Stimulated activated CD4-positive, alpha-beta T cell treated with anti-CD3 and anti-CD28 coated beads, Interleukin-12 subunit alpha, Interleukin-12 subunit beta, amount 100 ng/mL, for 48 hours (primary cell): ENCODE measurements at places on chromosomes 1 and 21.

DNA sequence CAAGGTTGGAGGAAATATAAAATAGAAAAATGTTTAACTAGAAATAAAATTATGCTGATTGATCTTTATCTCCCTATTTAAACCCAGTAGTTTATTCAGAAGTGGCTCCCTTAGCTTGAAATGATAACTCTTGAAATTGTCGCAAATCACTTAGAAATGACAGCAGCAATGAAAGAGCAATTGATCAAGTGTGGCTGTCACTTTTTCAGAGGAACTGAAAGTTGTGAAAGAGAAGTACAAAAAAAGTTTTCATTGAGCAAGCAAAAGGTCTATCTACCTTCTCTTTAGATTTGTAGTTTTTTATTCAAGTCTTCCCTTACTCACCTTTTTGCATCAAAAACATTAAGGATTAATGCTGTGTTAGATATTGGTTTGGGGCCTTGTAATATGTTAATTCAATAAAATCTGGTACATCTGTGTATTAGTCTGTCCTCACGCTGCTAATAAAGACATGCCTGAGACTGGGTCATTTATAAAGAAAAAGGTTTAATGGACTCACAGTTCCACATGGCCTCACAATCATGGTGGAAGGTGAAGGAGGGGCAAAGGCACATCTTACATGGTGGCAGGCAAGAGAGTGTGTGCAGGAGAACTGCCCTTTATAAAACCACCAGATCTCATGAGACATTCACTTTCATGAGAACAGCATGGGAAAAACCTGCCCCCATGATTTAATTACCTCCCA lies 48.3 kb downstream of the LRRC8C start:
- no peak for DNase-seq

- DNase-seq = no peak
Measured at GRCh38 chr1:198638441-198638840, 399 bp upstream of the PTPRC start.

- no peak for DNase-seq
Measured at GRCh38 chr1:214467078-214467585, 84.3 kb downstream of the PTPN14 start.

GRCh38 chr1:9347095-9347850 lies 54.6 kb downstream of the SPSB1 start:
- DNase-seq = no peak

DNA sequence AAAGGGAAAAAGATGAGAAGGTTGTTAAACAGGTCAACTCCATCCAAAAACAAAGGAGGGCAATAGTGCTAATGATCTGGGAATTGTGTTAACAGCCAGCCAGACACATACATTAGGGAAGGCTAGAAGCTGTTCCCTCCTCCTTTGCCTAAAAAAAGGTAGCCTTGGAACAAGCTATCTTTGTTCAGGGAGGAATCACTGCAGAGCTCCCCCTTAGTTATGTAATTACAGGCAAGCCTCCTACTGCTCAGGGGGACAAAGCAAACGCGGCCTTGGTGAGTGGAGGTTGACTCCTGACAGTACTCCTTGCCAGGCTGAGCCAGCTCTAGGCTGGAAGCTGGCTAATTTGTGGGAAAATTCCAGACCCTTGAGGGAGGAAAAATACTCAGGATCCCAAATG lies 97.6 kb downstream of the VAV3 start:
- no peak for DNase-seq

DNA sequence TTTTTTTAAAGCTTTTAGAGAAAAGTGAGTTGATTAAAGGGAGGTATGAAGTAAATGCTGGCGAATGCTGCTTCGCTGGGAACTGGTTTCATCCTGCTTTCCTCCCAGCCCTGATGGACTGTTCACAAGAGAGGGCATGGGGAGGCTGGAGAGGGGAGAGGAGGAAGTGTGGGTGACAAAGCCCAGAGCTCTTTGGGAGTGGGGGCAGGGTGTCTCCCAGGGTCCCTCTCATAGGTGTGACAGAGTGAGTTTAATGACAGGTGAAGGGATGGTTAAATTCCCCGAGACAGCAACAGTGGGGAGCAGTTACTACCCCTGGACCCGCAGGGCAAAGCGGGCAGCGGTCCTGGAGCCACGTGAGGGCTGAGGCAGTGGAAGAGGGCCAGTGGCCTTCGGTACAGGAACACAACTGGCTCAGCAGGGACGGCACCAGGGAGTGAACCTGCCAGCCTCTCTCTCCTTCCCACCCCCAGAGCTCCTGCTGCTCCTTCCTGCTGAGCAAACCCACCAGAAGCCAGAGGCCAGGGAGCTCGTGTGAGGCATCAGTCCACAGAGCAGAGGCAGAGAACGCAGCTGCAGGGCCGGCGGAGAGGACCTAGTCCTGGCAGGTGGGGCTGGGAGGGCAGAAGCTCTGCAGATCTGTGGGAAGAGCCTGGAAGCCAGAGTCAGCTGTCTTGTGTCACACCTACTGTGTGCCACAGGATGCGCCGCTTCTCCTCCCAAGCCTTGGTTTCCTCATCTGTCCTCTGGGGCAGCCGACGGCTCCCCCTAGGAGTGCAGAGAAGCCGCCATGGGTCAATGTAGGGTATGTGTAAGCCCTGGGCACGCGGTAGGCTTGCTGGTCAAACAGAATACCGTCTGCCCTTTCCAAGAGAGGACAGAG lies 20.9 kb upstream of the LRP8 start:
- DNase-seq = no peak

GRCh38 chr21:21921410-21922232 lies 923.4 kb downstream of the NCAM2 start:
- no peak for DNase-seq

GRCh38 chr1:36023098-36023769 lies 60.7 kb upstream of the TEKT2 start:
- no peak for DNase-seq

DNA sequence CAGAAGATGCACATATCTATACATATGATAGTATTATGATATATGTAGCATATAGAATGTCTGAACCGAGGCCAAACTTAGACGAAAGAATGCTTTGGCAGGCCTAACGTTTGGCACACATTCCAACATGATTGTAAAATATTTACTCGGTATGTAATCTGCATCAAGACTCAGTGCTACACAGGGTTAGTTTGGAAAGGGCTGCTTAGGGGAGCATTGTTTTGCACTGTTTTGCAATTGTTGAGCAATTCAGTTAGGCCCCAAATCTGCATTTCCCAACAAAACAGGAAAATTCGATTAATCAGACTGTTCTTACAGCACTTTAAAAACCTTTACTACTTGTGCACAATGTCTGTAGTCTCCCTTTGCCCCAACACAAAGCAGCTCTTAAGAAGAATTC lies 216.0 kb upstream of the NEGR1 start:
- no peak for DNase-seq

- DNase-seq = no peak
Measured at GRCh38 chr21:37683396-37684114, 232.7 kb downstream of the KCNJ6 start.

DNA sequence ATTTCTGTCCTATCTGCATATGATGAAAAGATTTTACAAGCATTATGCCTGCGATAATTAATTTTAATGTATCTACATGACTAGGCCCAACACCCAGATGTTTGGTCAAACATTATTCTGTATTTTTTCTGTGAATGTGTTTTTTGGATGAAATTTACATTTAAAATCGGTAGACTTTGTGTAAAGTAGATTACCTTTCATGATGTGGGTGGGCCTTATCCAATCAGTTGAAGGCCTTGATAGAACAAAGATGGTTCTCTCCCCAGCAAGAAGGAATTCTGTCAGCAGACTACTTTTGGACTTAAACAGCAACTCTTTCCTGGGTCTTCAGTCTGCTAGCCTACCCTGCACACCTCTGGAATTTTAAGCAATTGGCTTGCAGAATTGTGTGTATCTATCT lies 844.0 kb downstream of the BRINP3 start:
- DNase-seq = no peak

DNA sequence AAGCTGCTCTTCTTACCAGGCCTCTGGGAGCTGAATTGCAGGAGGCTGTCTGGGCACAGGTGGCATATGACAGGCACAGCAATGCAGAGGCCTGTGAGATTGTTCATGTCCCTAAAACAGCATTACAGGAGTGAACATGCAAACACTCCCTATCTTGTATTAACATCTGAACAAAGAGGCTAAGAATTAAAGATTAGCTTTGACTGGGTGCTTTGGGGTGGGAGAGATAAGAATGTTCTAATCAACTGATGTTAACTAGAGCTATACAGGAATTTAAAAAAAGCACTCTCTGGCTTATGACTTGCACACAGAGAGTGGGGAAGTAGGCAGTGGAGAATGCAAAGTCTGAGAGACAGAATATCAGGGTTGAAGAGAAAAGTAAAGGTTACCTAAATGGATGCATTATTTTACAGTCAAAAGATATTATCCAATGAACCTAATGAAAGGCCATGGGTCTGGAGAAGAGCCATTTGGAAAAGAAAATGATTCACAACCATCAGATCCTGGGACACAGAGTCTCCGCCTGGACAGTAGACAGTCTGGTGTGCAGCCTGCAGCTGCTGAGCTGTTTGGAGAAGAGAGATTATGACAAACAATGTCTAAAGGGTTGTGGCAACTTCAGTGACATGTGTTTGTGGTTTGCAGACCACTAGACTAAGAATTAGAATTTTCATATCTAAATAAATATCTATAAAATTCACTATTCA lies 20.2 kb downstream of the DPT start:
- no peak for DNase-seq

DNA sequence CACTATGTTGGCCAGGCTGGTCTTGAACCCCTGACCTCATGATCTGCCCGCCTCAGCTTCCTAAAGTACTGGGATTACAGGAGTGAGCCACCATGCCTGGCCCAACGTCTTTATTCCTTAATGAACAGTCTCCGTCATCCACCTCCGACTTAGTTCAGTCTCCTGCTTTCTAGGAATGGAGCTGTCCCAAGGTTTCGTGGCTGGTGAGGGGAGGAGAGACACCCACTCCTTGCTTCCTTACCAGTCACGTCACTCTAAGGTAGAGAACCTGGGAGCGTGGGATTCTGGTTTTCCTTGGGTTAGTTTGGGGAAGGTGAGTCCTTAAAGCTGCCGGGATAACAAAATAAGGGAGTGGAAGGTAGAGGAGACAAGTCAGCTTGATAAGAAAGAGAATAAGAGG lies 55.0 kb upstream of the ATP2B4 start:
- no peak for DNase-seq

GRCh38 chr1:204461331-204462228 lies 33.0 kb downstream of the PIK3C2B start:
- DNase-seq = no peak

GRCh38 chr1:233582439-233582838 lies 31.5 kb upstream of the KCNK1 start:
- no peak for DNase-seq

GRCh38 chr1:238681451-238681850 lies 704.9 kb upstream of the CHRM3 start:
- DNase-seq = no peak

- no peak for DNase-seq
Measured at GRCh38 chr1:221709854-221710253, 32.0 kb downstream of the DUSP10 start.

- no peak for DNase-seq
Measured at GRCh38 chr1:78005448-78005722, 646 bp downstream of the DNAJB4 start.

- DNase-seq = no peak
Measured at GRCh38 chr1:185348985-185349384, 31.9 kb upstream of the IVNS1ABP start.

GRCh38 chr1:42981255-42981805 lies 22.7 kb upstream of the SLC2A1 start:
- DNase-seq = no peak

- no peak for DNase-seq
Measured at GRCh38 chr21:34844924-34845238, 176.1 kb downstream of the CLIC6 start.

- DNase-seq = no peak
Measured at GRCh38 chr1:19926296-19927129, 3.1 kb upstream of the PLA2G2E start.

- DNase-seq = no peak
Measured at GRCh38 chr1:69082312-69082711, 485.4 kb upstream of the LRRC7 start.

- DNase-seq = no peak
Measured at GRCh38 chr1:64535938-64536835, 66.3 kb downstream of the CACHD1 start.

GRCh38 chr21:43916076-43916475 lies 51.1 kb downstream of the AGPAT3 start:
- DNase-seq = no peak

DNA sequence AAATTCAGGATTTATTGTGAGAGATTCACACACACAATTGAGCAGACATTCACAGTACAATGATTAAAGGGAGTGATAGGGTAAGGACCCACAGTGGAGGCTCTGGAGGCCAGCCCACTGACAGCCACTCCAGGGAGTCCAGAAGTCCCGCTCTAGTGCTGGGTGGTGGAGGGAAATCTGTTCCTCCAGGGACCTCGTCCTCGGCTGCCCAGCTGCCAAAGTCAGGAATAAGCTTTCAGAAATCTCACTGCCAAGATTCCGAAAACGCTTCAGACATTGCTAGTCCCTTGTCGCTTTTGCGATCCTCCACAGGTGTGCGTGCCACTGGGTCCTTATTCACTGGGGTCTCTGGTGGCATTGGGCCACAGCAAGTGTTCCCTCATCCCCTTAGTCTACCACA lies 2.3 kb downstream of the MX1 start:
- DNase-seq = no peak

DNA sequence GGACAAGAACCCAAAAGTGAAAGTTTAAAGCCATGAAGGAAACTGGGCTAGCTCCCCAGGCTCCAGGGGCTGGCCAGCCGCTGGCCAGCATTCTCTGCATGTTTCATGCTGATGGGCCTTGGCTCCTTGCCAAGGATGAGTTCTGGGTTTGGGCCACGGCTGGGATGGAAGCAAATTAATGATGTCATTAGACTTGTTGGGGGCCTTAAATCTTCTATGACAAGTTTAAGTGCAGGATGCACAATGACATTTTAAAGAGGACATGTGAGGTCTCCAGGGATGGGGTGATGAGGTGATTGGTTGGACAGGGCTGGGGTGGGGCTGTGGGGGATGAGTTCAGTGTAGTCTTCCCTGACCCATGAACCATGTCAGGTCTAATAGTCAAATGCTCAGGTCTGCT lies 199.6 kb downstream of the TRABD2B start:
- no peak for DNase-seq

- DNase-seq = no peak
Measured at GRCh38 chr1:201383647-201384405, 6.3 kb upstream of the TNNT2 start.

- no peak for DNase-seq
Measured at GRCh38 chr1:44684525-44684924, 10.0 kb downstream of the ARMH1 start.

- no peak for DNase-seq
Measured at GRCh38 chr1:77095236-77095635, 124.0 kb downstream of the PIGK start.

- no peak for DNase-seq
Measured at GRCh38 chr21:44461464-44462001, 6.2 kb downstream of the LRRC3 start.

- DNase-seq = no peak
Measured at GRCh38 chr1:85849660-85850059, 141.4 kb upstream of the ZNHIT6 start.
